Breast epithelium (tissue), 4 donors: ENCODE measurements at places on chromosomes 16 and 17. TPM values are rescaled to one million over a fixed set of nuclear protein-coding genes. Genes with fewer than 3 reads are reported as not detected.

Gene MED9
- 13.4 TPM for total RNA-seq

Gene ARHGAP44
- total RNA-seq, result 13.0 TPM

Gene SSTR5
- not detected for total RNA-seq

Gene TM4SF5
- total RNA-seq, result not detected

Gene OR3A3
- not detected for total RNA-seq

Gene TXNL4B
- 16.4 TPM for total RNA-seq

Gene USP43
- 0.32 TPM for total RNA-seq

Gene GH2
- not detected for total RNA-seq

Gene CLEC3A
- total RNA-seq, result not detected

Gene ADCY9
- total RNA-seq, result 10.9 TPM

Gene SYCE1L
- 5.1 TPM for total RNA-seq

Gene EVI2B
- total RNA-seq, result 38.1 TPM

Gene COG8
- 40.2 TPM for total RNA-seq

Gene DNAH17
- not detected for total RNA-seq

Gene VAT1L
- total RNA-seq, result 0.33 TPM
